EL (cell line): ENCODE measurements at places on chromosomes 2 and 18.

DNA sequence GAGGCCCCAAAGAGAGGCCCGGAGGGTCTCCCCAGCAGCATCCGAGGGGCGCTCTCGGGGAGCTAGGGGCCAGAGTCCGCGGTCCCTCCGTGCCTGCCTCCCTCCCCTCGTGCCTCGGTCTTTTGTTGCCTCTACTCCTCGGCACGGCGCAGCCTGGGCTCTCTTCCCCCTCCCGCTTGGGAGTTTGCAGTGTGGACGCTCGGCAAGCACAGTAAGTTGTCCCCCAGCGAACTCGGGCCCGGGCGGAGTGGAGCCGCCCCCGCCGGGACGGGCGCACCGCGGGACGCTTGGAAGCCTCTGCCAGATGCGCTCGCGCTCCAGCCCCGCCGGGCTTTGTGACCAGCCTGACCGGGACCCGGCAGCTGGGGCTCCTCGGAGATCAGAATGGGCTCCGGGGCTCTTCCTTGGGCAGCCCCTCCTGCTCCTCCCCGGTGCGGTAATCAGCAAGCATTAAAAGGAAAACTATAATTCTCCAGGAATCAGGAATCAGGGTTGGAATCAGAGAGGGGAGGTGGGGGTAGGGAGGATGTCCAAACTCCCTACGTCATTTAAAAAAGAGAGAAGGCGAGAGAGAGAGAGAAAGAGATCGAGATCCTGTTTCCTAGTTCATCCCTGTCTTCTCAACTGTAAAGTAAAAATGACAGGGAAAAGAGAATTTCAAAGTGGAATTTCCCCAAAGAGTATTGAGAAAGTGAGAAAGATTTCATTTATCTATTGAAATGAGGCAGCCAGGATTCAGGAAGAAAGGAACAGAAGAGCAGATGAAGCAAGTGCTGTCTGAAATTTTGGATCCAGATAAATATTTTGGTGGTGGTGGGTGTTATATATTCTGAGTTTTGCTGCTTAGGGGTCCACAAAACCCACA, 786 bp upstream of the TMEM200C start:
- DNase-seq, result no peak

- DNase-seq, result no peak
These were observed 1677.0 kb upstream of the LRRTM1 start for GRCh38 chr2:81981585-81981984.

- no peak for DNase-seq
These were observed 324.1 kb downstream of the CCDC178 start for GRCh38 chr18:33116376-33116775.

DNA sequence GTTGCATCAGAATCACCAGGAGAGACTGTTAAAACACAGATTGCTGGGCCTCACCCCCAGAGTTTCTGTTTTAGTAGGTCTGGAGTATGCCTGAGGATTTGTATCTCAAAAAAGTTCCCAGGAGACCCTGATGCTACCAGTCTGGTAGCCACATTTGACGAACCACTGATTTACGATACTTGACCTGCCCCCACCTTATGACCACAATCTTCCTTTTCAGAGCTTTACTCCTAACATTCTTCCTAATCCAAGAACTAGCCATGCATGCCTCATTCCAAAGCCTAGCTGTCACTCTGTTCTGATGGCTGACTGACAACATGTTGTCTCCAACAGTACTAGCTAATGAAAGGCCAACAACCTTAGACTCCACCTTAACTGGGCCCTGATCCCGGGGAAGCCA, 191.4 kb downstream of the MBD2 start:
- no peak for DNase-seq

GRCh38 chr2:27828305-27828704, 56.8 kb downstream of the MRPL33 start:
- no peak for DNase-seq

- DNase-seq, result peak; percentile 72
These were observed 104.7 kb downstream of the GPR39 start for GRCh38 chr2:132521341-132521740.

- no peak for DNase-seq
These were observed 247.6 kb upstream of the THSD7B start for GRCh38 chr2:136517716-136518115.

- no peak for DNase-seq
These were observed 53.1 kb downstream of the LRRTM4 start for GRCh38 chr2:77469106-77469505.

- DNase-seq, result peak; percentile 29
These were observed 90.4 kb downstream of the GULP1 start for GRCh38 chr2:188382107-188382506.

DNA sequence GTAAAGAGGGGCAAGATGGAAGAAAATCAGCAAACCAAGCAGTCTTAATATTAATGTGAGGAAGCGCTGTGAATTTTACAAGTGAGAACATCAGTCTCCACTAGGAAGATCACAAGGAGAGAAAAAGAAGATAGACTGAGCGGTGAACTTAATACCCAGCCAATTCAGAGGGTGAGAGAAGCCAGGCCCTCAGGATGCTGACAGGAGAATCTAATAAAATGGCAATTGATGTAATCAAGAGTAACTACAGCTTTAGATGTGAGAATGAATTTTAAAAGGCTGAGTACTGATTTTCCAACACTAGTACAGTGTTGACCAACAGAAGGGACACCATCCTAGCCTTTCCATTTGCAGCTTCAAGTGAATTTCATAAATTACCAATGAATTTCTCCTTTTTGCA, 35.7 kb upstream of the SIX2 start:
- no peak for DNase-seq

DNA sequence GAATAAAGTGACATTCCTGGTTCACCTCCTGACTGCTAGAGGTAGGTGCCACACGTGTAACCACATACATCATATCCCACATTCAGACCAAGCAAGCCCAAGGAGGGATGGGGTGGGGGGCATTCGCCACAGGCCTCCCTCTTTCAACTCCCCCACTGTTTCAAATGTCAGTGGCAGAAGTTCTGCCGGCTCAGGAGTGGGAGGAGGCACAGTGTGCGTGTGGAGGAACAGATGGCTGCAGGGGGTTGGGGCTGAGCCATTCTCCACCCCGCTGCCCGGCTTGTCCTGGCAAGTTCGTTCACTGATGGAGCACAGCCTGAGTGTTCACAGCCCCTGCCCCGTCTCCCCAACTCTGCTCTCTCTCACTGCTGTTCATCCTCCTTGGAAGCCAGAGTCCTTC, 75.4 kb upstream of the TANC1 start:
- DNase-seq, result peak; percentile 23

DNA sequence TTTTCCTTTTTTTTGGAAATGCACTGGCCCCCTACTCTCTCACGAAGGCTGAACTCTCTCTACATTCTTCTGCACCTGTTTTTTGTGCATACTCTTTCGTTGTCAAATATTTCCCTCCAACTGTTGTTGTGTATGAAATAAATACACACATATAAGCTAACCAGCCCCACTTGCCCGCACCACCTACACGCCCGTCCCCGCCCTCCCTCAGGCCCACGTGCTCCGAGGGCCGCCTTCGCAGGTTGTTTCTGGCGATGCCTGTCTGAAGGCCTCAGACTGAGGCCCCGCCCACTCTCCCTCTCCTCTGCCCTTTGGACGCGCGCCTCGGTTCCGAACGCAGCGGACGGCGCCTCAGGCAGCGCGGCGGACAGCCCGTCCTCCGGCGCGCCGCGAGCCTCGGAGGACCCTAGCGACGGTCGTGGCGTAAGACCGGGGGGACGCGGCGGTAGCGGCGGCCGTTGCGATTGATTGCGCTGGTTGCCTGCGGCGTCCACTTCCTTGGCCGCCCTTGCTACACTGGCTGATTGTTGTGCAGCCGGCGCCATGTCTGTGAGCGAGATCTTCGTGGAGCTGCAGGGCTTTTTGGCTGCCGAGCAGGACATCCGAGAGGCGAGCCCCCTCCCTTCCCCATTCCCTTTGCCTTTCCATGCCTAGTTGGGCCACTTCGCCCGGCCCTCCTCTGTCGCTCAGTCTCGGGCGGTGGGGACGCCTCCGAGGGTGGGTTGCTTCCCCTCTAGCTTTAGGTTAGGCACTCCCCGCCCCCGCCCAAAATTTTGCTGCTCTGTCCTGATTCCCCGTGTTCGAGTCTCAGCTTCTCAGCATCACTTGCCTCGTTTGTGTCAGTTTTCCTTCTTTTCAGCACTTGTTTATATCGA, at the start of gene TSN:
TSS of gene TSN (plus strand) at position 415 of the 875 bp plus-strand sequence. CDS start at position 544, 129 bp downstream.
- peak; percentile 97 for DNase-seq

DNA sequence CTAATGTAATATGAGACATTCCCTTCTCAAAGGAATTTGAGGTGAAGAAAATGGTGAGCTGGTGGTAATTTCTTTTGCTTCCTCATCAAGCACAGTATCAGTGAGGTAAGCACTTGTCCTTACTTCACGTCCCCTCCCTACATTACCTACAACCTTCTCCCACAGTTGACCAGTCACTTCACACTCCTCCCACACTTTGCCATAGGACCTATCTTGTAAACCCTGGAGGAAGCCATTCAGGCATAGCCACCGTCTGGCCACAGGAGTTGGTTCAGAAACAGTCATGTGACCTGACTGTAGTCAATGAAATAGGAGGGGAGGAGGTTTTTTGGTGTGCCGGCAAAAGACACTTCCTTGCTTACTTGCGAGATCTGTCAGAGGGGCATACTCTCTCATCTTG, 12.1 kb downstream of the ACOXL start:
- no peak for DNase-seq

GRCh38 chr2:11467129-11467649, 1.2 kb upstream of the E2F6 start:
- no peak for DNase-seq

GRCh38 chr2:192357217-192357616, 162.5 kb upstream of the TMEFF2 start:
- peak; percentile 3 for DNase-seq

GRCh38 chr2:74238879-74239278, 40.5 kb downstream of the MTHFD2 start:
- DNase-seq, result peak; percentile 66

- no peak for DNase-seq
These were observed 44.1 kb downstream of the MRO start for GRCh38 chr18:50775726-50776125.

DNA sequence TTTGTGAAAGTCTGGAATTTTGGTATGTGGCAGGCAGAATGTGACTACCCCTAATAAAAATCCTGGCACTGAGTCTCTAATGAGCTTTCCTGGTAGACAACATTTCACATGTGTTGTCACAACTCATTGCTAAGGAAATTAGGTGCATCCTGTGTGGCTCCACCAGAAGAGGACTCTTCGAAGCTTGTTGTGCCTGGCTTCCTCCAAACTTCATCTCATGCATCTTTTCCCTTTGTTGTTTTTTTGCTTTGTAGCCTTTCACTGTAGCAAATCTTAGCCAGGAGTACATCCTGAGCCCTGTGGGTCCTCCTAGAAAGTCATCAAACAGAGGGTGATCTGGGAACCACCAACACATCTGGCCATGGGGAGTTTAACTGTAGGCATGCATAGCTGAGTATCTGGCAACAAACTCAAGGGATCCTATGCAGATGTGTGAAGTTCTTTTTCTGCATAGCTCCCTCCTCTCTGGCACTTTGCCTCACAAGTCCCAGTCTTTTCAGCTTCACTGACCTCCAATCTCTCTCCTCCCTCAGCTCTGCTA, 42.1 kb upstream of the SERTAD2 start:
- DNase-seq, result peak; percentile 25

GRCh38 chr2:232230560-232230959, 148.0 kb upstream of the ALPP start:
- DNase-seq, result peak; percentile 4

DNA sequence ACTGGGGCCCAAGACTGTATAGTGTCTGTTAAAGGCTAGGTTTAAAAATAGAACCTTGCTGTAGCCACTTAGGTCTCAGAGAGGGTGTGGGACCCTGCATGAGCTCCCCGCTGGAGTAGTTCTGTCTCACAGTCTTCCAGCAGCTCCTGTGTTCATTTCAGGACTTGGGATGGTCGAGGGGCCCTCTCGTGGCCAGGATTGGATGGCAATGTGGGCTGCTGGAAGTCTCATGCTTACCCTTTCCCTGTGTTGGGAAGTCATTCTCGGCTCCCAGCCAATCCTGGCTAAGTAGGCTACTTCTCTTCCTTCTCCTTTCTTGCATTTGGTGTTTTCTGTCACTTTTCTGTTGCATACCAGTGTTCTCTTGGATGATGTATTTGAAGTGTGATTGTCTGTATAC, 284.0 kb upstream of the GCFC2 start:
- no peak for DNase-seq

DNA sequence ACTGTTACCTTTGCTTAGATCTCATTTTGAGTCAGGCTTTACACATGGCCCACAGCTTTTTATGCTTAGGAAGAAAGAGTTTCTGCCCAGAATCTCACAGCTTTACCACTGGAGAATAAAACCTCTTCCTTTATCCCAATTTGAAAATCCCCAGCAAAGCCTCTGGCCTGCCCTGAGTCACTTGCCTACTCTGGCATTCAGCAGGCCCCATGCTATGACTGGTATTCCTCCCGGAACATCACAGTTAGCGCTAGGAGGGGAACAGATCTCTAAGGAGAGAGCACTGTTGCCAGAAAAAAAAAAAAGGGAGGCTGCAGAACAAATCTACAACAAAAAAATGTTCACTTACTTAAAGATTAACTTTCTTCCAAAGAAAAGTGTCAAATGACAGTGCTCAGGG, 152.9 kb upstream of the DNMT3A start:
- DNase-seq, result peak; percentile 21

DNA sequence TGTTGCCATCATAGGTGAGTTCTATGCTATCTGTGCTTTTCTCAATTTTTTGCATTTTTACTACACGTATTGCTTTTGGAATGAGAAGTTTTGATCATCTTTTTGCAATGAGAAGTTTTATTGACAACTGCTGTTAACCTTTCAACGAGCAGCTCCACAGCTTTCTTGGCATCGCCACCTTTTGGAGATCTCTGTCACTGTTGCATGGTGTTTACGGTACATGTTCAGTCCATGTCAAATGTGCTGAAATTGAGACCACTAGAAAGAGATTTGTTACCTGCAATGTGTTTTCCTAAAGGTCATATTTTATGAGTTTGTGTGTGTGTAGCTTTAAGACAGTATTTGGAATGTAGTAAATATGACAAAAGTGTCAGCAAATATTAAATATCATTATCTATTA, 120.8 kb downstream of the OSBPL6 start:
- DNase-seq, result no peak

DNA sequence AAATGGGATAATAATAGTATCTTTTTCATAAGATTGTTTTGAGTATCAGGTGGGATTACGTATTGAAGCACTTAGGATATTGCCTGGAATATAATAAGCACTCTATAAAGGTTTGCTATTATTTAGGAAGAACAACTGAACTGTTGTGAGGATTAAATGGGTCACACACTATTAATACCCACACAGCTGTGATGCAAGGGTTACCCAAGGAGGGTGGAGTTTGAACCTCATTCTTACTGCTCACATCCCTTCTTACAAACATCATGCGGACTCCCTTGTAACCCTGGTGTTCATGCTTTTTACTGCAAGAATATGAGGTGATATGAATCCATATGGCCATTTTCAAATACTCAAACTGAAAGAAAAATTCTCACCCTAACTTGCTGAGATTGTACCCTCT, 113.5 kb downstream of the KCTD1 start:
- no peak for DNase-seq

GRCh38 chr2:187013058-187013457, 164.1 kb upstream of the ZSWIM2 start:
- DNase-seq, result peak; percentile 35

DNA sequence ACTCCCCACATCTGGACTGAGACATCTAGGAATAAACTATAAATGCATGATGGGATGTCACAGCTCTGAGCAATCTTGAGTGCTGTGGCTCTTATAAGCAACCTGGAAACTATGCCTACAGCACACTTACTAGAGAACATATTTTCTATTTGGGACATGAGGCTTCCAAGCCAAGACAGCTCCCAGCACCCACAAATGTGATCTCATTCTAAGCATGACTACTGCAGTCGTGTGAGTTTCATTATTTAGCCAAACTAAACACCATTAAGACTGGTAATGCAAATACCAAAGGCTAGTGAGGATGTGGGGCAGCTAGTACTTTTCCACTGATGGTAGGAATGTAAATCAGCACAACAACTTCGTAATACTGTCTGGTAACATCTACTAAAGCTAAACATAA, 72.5 kb downstream of the RTTN start:
- DNase-seq, result peak; percentile 95
